ENCODE measurements at places on chromosomes 2 and 18. TPM values are rescaled to one million over a fixed set of nuclear protein-coding genes. Genes with fewer than 3 reads are reported as not detected.

DNA sequence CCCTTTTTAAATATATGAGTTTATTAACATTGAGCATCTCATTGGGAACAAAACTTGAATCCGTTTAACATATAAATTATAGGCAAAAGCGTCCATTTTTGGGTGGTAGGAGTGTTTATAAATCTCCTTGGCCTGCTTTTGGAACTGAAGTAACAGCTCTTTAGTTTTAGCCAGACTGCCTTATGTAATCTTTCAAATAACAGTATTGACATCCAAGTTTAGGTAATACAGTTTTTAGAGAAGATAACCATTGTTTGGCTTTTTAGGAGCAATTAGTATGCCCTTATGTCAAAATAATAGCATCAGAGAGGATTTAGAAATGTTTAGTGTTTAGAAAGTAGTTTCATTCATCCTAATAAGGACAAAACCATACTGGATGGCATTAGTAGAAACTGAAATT, 361.9 kb downstream of the ARHGAP15 start:
- DNase-seq: no peak

DNA sequence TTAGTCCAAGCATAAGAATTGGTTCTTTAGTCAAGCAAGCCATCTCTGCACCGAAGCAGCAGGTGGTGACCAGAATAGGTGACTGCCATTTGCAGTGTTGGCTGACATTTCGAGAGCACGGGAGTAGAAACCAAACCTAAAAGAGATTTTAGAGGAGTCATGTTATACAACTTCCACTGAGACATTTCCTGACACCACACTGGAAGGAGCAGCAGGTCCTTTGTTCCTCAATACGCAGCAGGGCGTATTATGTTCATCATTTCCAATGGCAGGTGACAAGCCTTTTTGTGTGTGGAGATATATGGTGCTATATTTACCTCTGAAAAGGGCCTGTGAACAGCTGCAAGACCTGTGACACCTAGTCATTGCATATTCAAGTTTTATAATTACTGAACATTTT, 418.8 kb upstream of the NETO1 start:
- no peak for DNase-seq

Gene CDCA7
- 52.5 TPM for total RNA-seq

GRCh38 chr18:57743008-57743407, 60.1 kb downstream of the ATP8B1 start:
- DNase-seq: no peak

GRCh38 chr2:142472382-142472781, 341.6 kb upstream of the LRP1B start:
- peak; percentile 52 for DNase-seq

GRCh38 chr18:13246121-13246520, 27.6 kb downstream of the LDLRAD4 start:
- no peak for DNase-seq

DNA sequence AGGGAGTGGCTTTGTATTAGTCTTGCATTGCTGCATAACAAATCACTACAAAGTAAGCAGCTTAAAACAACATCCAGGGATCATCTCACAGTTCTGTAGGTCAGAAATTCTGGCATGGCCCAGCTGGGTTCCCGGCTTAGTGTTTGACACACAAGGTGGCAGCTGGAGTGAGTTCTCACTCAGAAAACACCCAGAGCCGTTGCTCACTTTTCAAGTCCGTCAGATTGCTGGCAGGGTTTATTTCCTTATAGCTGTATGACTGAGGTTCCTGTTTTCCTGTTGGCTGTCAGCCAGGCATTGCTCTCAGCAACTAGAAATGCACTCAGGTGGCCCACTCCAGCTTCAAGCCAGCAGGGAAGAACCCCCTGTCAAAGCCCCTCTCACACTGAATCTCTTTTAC, 324.1 kb downstream of the CCDC178 start:
- DNase-seq: no peak

Gene GATA6
- 2.9 TPM for total RNA-seq

DNA sequence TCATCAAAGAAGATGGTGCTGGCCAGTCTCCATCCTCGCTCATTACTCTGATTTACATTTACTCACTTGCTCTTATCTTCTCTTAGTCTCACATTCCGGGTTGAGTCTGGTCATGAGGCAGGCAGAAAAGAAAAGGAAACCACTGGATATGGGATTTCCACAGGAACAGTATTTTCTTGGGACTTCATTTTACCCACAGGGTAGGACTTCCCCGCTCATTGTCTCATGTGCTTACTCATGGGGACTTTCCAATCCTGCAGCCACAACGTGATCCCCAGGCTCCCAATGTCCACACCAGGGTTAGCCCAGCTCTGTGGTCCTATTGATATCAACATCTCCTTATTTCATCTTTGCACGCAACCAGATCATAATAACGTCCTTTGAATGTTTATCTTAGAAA, 373.8 kb downstream of the TMEM182 start:
- no peak for DNase-seq

- peak; percentile 40 for DNase-seq
Observed at GRCh38 chr2:159064446-159065301, 96.2 kb downstream of the TANC1 start.

- DNase-seq: no peak
Observed at GRCh38 chr2:110876167-110876999, 144.0 kb downstream of the ACOXL start.

DNA sequence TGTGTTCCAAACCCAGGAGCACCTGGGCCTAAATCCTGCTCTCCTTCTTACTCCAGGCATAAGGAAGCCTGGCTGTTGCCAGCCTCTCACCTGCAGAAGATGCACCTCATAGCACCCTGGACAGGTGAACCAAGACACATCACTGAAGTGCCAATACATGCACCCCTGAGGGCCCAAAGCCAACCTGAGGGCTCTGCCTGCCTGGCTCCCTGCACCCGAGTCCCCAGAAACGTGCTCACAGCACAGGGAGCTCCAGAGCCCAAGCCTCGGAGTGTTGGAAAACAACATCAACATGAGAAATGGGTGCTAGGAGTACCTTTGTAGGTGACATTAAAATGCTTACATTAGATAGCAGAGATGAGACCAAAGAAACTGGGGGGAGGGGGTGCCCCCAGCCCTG, 96.3 kb upstream of the RAB6C start:
- DNase-seq: no peak

DNA sequence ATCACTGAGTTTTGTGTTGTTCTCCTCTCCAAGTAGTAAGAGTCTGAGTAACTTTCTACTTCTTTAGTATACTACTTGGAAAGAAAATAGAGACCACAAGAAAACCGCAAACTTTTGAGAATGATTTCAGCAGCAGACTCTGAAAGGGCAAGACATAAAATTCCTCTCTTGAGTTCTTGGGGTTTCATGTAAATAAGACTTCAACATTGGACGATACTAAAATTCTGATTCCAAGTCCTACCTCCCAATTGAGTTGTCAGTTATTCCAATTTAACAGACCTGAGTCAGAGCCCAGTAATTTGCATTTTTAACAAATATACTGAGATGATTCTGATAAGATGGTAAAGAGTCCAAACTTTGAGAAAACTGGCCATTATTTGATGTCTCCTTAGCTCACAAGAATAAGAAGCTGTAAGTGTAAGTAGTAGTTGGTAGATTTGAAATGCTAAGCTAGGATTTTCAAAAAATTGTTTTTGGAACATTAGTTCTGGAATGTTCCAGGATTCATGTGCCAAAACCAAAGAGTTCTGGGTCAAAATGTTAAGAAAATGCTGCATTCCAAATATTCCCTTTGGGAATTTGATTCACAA, 261.6 kb upstream of the SPOPL start:
- DNase-seq: no peak

Gene DQX1
- total RNA-seq: 27.6 TPM

DNA sequence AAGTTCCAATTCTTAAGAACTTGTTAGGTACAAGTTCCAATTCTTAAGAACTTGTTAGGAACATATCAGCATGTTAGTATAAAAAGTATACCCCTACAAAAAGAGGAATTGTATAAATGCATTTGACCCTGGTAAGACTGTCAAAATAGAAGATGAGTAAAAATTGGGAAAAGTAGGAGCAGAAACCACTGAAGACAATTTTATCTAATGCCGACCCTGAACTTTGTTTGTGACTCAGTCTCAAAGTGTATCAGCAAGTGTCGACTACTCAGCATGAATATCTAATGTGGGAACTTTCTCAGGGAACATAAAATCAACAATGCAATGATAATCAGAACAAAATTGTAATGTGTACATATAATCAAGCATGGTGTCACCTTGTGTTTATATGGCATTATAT, 583 bp upstream of the CD226 start:
- no peak for DNase-seq

DNA sequence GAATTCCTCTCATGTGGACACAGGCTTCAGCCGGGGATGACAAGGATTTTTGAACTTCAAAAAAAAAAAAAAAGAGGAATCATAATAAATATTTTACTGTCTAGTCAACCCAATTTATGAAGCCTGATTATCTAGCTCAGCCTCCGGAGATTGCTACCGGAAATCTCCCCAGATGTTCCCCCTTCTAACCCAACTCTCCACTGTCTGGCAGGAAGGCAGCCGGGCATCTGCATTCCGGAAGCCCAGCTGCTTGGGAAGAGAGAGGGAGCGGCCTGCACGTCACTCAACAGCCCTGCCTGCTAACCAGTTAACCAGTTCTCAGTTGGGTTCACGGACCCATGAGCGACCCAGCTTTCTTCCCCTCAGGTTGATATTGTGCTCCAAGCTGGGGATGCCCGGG, 87.2 kb upstream of the POU3F3 start:
- DNase-seq: no peak

DNA sequence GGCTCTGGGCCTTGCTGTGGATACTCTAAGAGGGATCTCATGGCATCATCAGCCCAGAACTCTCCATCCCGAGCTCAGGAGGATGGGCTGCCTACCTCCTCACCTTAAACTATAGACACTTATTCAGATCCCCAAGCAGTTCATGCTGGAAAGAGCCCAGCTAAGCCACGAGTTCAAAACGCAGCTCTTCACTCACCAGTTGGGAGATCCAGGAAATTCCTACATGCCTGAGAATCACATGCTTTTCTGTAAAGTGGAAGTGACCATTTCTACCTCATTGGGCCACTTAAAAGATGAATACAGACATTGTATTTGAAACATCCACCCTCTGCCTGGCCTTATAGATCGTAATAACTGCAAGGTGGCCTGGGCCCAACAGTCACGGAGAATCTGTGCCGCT, 6.6 kb downstream of the ATOH8 start:
- no peak for DNase-seq

Gene OSBPL6
- 0.10 TPM for total RNA-seq

- DNase-seq: no peak
Observed at GRCh38 chr2:117523267-117523666, 291.2 kb upstream of the DDX18 start.

Measured in HepG2 (cell line).